ENCODE measurements at places on chromosomes 1 and 21. TPM values are rescaled to one million over a fixed set of nuclear protein-coding genes. Genes with fewer than 3 reads are reported as not detected.
A peak's percentile ranks its signal among the peaks of the same experiment; 100 is the strongest.

C1orf87 gene
- not detected for polyA plus RNA-seq

CNN3 gene
- polyA plus RNA-seq, result 19.2 TPM

AZIN2 gene
- polyA plus RNA-seq, result 0.61 TPM

DNM3 gene
- polyA plus RNA-seq, result 0.31 TPM

EDN2 gene
- polyA plus RNA-seq, result not detected

GIPC2 gene
- polyA plus RNA-seq, result 0.68 TPM

OXCT2 gene
- polyA plus RNA-seq, result 0.03 TPM

KRTAP7-1 gene
- polyA plus RNA-seq, result not detected

CCDC181 gene
- polyA plus RNA-seq, result 0.13 TPM

HAO2 gene
- polyA plus RNA-seq, result not detected

- DNase-seq, result no peak
These were observed 94.6 kb downstream of the ZC3H11B start for GRCh38 chr1:219518168-219518906.

DNA sequence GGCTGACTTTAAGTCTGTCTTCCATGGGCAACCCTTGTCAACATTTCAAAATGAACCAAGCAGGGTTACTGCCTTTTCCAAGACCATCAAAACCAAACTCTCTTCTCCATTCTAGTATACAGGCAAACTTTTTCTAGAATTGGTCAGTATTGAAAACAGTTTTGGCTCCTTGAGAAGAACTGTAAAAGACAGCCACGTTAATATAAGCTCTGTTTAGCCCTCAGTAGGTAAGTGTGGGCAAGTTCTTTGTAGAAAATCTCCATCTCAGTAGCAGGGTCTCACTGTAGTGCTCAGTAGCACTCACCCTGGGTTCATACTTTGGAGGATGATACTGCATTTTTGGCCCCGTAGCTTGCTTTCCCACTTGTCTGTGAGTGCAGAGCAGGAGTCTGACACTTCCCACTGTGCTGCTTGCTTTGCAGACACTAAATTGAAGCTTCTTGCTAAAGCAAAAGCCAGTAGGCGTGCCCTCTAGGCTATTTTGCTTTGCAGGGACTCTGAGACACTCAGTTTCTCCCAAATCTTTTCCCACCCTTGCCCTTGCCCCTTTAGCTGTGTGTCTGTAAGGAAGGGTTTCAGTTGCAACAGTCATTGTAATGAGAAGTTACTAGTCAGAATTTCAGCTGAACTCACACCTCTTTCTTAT lies 34.3 kb upstream of the CACYBP start:
- no peak for DNase-seq

- DNase-seq, result no peak
These were observed 44.9 kb downstream of the CC2D1B start for GRCh38 chr1:52321061-52321460.

DNA sequence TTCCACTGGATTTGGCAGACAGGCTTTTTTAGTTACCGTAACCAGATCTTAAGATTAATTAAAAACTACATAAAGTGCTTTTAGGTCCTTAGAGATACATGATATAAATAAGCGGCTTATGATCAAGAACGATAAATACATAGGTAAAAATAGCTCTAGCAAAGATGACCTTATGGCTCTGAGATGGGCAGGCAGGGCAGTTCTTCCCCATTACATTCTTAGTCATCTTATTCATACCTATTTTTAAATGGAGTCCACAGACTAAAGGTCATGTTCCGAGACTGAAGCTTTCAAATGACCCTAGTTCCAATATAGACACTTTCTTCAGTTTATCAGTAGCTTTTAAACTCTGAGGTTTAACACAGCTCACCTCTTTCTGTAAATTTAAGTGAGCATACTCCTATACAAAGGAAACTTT lies 4.3 kb downstream of the MCL1 start:
- DNase-seq, result peak; percentile 51

GRCh38 chr1:218363141-218363540 lies 18.0 kb downstream of the TGFB2 start:
- no peak for DNase-seq

- DNase-seq, result no peak
These were observed 15.0 kb downstream of the SKI start for GRCh38 chr1:2242814-2243725.

- no peak for DNase-seq
These were observed 60.3 kb upstream of the CSF3R start for GRCh38 chr1:36542962-36543515.

GRCh38 chr21:35026617-35027562 lies 22.2 kb downstream of the RUNX1 start:
- peak; percentile 66 for DNase-seq

GRCh38 chr21:34986561-34987500 lies 62.3 kb downstream of the RUNX1 start:
- DNase-seq, result no peak

DNA sequence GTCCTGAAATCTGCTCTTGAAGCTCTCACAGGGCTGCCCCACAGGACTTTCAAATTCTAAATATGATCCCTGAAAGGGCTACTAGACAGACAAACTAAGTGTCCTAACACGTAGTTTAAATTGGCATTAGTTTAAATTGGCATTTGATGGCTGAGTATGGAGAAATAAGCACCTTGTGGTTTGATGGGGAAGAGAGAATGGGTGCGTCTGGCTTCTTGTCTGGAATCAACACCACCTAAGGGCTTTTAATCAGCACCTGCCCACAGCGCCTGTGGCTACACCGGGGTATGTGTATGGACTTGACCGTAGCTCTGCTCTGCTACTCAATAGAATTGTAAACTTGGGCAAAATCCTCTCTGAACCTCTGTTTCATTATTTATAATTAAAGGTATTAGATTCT lies 5.7 kb upstream of the LAMB3 start:
- DNase-seq, result no peak

DNA sequence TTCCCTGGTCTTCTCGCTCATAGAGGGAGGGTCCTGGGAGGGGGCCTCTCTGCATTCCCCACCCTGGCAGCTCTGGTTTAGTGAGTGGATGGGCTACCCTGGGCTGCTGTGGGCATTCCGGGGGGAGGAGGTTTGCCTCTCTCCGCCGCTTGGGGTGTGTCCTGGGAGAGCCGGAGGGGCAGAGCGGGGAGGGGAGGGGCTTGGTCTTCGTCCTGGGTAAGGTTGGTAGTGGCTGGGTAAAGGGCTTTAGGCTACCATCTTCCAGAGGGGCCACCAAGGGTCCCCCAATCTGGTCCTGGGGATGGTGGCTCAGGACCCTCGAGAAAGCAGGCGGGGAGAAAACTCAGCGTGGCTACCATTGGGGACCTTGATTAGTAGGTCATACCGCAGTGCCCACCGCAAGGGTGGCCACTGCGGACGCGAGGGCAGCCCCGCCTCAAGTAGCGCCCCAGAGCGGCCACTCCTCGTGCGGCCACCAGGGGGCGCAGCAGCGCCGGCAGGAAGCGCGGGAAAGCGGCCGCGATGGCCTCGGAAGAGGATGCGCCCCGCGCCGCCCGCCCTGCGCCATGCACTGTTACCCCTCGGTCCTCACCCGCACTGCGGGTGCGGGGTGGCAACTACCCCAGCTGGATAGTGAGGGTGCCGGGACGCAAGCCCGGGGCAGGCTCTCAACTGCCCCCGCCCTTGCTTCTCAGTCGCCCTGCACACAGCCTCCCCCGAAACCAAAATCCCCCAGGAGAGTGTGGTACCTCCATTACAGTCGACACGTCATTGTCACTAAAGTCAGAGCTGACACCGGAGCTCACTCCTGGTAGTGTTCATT lies 44.1 kb upstream of the SLC25A33 start:
- peak; percentile 57 for DNase-seq

- no peak for DNase-seq
These were observed 47.7 kb downstream of the MEGF6 start for GRCh38 chr1:3563610-3564009.

- no peak for DNase-seq
These were observed 1.9 kb upstream of the MEF2D start for GRCh38 chr1:156502391-156502893.

GRCh38 chr1:2125350-2126211 lies 69.0 kb downstream of the FAAP20 start:
- no peak for DNase-seq

GRCh38 chr1:5739561-5740078 lies 252.6 kb downstream of the NPHP4 start:
- DNase-seq, result no peak

DNA sequence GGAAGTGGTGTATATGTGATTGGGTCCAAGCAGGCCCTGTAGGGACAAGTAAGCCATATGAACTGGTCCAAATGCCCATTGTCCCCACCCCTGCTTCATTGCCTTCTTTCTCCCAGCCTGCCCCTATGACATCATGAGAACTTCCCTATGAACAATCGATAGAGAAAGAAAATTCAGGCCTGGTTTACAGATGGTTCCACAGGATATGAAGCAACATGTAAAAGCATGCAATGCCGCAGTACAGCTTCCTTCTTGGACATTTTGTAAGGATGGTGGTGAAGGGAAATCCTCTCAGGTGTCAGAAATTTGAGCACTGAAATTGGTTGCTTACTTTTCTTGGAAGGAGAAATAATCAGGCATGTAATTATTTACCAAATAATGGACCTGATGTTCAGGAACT lies 581.7 kb downstream of the MRPL39 start:
- no peak for DNase-seq

GRCh38 chr1:75265792-75266191 lies 131.6 kb downstream of the LHX8 start:
- DNase-seq, result no peak

GRCh38 chr1:28971980-28972771 lies 57.8 kb downstream of the EPB41 start:
- no peak for DNase-seq

DNA sequence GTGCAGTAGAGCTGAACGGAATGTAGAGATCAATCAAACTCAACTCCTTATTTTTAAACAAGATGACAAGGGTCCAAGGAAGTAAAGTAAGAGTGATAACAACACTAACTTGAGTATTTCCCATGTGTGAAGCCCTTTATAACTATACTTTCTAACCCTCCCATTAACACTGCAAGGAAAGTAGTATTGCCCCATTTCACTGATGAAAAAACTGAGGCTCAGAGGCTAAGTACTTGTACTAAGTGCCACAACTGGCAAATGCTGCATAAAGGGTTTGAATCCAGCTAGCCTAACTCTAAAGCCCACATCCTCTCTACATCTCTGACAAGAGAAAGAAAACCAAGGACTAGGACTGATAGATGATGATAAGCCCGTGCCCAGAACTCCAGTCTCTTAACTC lies 8.2 kb upstream of the GJA5 start:
- no peak for DNase-seq

DNA sequence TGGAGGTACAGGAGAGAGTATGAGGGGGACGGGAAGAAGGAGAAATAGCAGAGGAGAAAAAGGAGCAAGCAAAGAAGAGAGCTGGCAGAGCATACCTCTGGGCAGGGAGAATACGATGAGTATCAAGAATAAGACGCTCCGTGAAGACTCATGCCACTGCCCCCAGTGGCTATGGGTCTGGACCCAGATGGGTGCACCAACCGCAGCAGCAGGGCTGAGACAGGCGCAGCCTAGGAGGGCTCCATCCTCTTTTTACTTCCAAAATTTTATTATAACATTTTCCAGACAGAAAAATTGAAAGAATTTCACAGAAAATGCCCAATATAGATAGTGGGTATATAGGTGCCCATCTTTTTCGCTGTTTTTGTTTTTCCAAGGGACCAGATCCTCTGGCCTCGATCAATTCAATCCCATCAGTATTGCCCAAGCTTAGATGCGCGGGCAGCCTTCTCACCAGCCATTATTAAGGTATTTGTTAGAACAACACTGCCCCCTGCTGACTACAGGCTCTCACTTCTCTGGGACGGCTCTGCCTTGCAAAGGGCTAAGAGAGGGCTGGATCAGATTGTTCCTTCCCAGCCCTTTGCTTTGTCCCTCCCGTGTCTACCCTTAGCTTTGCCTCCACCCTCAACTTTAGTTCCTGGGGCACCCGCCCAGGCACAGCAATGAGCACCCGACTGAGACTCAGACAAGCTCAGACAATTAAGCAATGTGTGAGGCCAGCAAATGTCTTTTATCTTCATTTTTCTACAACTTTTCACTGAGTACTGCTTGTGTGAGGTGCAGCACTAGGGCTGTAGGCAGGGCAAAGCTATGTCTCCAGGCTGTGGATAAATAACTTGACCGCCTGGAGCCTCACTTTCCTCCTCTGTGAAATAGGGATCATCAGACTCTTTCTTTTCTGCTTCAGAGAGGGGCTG lies 17.5 kb upstream of the CAMK1G start:
- peak; percentile 73 for DNase-seq
